ENCODE measurements at places on chromosomes 1 and 21. TPM values are rescaled to one million over a fixed set of nuclear protein-coding genes. Genes with fewer than 3 reads are reported as not detected.
A peak's percentile ranks its signal among the peaks of the same experiment; 100 is the strongest.

PAQR6 gene
- total RNA-seq = 6.5 TPM

VASH2 gene
- 0.55 TPM for total RNA-seq

GRCh38 chr1:13623021-13623637 lies 39.5 kb downstream of the PDPN start:
- no peak for DNase-seq

DNA sequence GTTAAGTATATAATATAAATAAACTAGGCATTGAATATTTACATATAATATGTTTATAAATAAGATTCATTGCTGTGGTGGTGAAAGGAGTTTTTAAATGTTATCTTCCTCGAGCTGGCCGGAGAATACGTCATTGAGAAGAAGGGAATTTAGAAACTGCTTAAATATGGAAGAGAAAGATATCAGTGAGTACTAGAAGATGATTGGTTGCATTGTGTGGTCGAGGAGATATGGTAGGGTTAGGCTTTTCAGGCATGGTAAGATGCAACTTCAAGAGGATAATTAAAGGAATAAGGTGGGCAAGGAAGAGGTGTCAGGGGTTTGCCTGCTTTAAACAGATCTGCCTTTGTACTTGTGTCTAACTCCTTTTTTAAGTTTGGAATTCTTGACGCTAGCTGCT lies 73.5 kb downstream of the RPS6KC1 start:
- DNase-seq = no peak

DNA sequence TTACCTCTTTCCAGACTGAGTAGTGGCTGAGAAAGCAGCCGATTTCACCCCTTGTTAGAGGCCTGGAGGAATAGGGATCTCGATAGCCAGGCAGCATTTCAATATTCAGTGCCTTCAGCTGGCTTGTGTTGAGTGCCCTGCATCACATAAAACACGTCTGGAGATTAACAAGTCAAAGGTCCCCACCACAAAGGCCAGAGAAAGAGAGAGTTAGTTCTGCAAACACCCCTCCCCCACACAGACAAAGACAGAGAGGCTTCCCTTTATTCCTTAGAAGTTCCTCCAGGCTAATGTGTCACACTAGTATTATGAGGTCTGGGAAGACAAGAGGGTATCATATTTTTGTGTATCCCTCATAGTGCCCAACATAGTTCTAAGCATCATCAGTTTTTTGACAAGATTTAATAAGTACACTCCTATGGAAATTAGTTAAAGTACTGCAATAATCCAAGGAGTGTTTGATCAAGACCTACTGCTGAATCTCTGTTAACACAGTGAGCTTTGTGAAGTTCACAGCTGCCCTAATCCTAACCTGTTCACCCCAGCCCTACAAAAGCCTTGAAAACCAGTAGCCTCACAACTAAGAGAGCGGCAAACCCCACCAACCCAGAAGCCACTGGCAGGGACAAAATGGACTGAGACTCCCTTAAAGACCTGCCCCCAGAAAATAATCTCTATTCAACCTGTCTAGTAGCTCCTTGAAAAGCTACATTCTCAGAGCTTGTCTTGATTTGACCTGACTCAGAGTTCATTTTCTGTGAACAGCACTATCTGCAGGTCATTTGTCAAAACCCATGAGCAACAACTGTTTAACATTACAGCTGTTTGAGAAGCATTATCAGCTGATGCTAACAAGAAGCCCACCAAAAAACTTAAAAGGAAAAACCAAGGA lies 91.9 kb downstream of the COLGALT2 start:
- DNase-seq = no peak

- no peak for DNase-seq
Measured at GRCh38 chr1:147235822-147236221, 6.7 kb upstream of the CHD1L start.

- no peak for DNase-seq
Measured at GRCh38 chr1:242797856-242798255, 273.4 kb upstream of the PLD5 start.

- no peak for DNase-seq
Measured at GRCh38 chr1:248851390-248851789, 7.5 kb downstream of the ZNF692 start.

GRCh38 chr1:17248781-17249180 lies at the start of gene PADI3:
PADI3 (plus strand) TSS chr1:17249098; CDS start chr1:17249138, 40 bp downstream.
- DNase-seq = no peak

GRCh38 chr1:195026792-195027191 lies 1581.4 kb downstream of the KCNT2 start:
- DNase-seq = no peak

DNA sequence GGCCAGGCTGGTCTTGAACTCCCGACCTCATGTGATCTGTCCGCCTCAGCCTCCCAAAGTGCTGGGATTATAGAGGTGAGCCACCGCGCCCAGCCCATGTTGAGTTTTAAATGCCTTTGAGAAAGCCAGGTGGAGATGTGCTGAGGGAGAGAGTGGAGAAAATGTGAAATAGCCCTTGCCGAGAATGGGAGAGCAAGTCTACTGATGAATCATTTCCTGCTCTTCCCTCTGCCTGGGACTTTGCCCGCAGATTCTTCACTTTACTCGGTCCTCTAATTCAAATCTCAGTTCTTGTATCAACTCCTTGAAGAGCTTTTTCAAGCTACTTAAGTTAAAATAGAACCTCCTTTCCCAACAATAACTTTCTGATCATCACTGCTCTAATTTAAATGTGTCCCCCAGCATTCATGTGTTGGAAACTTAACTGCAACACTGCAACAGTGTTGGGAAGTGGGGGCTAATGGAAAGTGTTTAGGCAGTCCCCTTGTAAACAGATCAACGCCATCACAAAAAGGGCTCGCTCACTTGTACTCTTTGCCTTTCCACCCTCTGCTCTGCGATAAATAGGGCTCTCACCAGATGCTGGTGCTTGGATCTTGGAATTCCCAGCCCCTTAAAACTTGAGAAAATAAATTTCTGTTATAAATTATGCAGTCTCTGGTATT lies 27.8 kb downstream of the OSBPL9 start:
- peak; percentile 86 for DNase-seq
